ENCODE measurements at places on chromosomes 4 and X. TPM values are rescaled to one million over a fixed set of nuclear protein-coding genes. Genes with fewer than 3 reads are reported as not detected.

The ZNF711 gene
- total RNA-seq: 1.00 TPM

DNA sequence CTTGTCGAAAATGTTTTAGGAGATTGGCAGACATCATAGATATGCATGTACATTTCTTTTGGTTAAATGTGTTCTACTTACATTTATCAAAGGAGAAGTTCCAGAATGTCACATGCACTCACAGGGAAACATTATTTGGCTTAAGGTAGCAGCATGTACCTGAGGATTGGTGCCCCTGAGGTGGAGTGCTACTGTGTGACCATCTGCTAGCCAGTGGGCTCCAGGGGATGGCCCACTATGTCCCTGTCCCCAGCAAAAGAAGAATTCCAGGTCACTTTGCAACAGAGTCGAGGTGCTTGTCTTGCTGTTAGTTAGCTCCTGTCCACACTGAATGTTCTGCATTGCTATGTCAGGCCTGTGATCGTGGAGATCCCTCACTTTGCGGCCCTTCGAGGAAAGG lies 283.2 kb downstream of the ANK2 start:
- no peak for DNase-seq

- no peak for DNase-seq
Observed at GRCh38 chrX:67720344-67720743, 176.5 kb downstream of the AR start.

GRCh38 chr4:157304769-157305168 lies 84.2 kb downstream of the GRIA2 start:
- no peak for DNase-seq

The RASL11B gene
- total RNA-seq: not detected

- no peak for DNase-seq
Observed at GRCh38 chr4:146932116-146932515, 13.5 kb downstream of the TTC29 start.

DNA sequence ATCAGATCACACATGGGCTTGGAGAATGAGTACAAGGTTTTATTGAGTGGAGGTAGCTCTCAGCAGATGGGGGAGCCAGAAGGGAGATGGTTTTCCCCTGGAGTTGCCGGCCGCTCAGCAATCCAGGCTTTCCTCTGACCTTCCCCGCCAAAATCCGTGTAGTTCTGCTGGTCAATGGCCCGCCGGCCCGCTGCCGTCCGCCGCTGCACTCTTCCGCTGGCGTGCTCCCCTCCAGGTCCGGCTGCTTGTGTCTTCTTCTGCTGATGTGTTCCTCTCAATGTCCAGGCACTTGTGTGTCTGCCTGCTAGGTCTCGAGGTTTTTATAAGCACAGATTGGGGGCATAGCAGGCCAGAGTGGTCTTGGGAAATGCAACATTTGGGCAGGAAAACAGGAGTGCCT lies 14.4 kb upstream of the MXRA5 start:
- no peak for DNase-seq

- DNase-seq: no peak
Observed at GRCh38 chr4:24568425-24568824, 15.9 kb downstream of the DHX15 start.

The JADE3 gene
- 0.16 TPM for total RNA-seq

- no peak for DNase-seq
Observed at GRCh38 chr4:22932326-22932725, 239.6 kb downstream of the GBA3 start.

GRCh38 chr4:3774253-3774883 lies 8.2 kb downstream of the ADRA2C start:
- DNase-seq: no peak

The NDST3 gene
- total RNA-seq: not detected

DNA sequence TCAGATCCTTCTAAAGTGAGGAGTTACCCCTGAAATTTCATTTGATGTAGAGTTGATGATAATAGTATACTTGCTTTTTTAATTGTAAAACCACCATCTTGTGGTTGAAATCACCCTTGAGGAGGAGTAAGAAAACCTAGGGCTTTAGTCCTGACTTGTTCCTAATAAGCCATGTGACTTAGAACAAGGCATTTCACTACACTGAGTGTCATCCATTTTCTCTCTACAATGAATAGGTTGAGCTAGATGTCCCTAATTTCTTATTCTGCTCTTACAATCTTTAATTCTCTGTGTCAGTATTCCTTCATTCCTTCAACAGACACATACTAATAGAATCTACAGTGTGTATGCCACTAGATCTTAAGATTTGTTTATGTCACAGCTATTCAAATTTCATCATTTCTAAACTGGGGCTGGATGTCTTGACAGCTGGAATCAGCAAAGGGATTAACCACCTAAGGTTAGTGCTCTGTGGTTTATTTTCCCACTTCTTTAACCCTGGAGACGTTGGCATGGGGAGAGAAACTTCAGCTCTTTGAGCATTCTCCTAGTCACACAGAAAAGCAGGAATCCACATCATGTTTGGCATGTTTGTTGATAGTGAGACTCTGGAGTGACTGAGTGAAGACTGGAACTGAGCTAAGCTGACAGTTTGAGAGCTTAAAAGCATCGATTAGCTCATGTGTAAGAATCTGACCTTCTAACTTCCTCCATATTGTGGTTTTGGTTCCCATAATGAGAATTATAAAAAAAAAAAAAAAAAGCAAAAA lies 246.3 kb downstream of the NDST4 start:
- DNase-seq: no peak

- no peak for DNase-seq
Observed at GRCh38 chrX:152912106-152912505, 14.2 kb downstream of the ZNF185 start.
